ENCODE measurements at places on chromosomes 7 and 10. TPM values are rescaled to one million over a fixed set of nuclear protein-coding genes. Genes with fewer than 3 reads are reported as not detected.

Gene COL28A1
- 0.09 TPM for total RNA-seq

Gene RBM20
- 0.08 TPM for total RNA-seq

- DNase-seq, result no peak
Measured at GRCh38 chr10:35351021-35351420, 14.7 kb downstream of the CCNY start.

GRCh38 chr7:189719-190118, 2.7 kb upstream of the FAM20C start:
- DNase-seq, result no peak

Gene MYO1G
- total RNA-seq, result 0.09 TPM

- no peak for DNase-seq
Measured at GRCh38 chr10:117053482-117053881, 48.5 kb upstream of the SHTN1 start.

Gene PARD3
- 42.1 TPM for total RNA-seq

DNA sequence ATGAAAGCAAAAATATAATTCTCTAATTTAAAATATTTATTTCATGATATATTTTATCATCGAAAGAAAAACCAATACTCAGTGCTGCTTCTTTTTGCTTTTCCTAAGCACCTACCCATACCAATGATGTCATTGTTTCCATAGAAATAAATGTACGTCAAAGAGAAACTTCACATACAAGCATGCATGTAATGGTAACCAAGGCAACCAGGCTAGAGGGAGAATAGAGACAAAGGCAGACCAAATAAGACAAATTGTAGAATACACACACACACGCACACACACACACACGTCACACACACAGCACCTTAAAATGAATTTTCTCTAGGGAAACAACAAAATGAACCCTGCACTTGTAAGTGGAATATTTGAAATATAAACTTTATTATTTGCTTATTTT, 75.5 kb downstream of the MACC1 start:
- DNase-seq, result no peak

Gene GSTO2
- total RNA-seq, result 3.4 TPM

- DNase-seq, result no peak
Measured at GRCh38 chr7:112497481-112497880, 16.7 kb downstream of the LSMEM1 start.

Gene GIMAP5
- not detected for total RNA-seq

- no peak for DNase-seq
Measured at GRCh38 chr7:141634065-141634464, 67.9 kb downstream of the DENND11 start.

DNA sequence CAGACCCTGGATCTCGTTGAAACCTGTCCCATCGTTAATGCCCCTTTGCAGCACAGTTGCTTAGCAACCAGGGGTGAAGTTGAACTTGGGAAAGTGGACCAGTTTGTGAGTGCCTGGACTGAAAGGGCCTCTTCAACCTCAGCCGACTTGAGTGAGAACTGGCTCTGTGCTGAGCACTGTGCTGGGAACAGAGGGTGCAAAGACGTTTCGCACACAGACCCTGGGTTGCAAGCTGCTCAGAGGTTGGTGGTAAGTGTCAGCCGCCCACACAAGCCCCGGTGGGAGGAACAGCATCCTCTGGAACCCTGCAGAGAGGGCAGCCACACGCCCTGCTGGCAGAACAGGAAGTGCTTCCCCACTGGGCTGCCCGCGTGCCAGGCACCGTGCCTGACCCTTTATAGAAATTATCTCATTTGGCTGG, 89.2 kb downstream of the CARD11 start:
- no peak for DNase-seq

GRCh38 chr7:123824754-123825067, 20.3 kb upstream of the HYAL4 start:
- DNase-seq, result no peak

Gene SCART1
- 1.6 TPM for total RNA-seq

DNA sequence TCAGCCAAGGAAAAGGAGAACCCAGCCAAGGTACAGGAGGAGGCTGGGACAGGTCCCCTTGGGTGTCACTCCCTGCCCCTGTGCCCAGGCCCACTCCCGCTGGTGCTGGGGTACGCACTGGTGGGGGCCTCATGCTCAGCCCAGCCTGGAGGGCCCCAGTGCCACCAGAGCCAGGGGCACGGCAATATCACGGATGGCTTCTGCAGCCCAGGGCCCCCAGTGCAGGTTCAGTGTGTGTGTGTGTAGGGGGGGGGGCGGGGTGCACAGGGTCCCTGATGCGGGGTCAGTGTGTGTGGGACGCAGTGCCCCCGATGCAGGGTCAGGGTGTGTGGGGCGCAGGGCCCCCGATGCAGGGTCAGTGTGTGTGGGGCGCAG, 23.4 kb upstream of the ZNF716 start:
- no peak for DNase-seq

Gene UMAD1
- 24.9 TPM for total RNA-seq

Gene UBN2
- 8.0 TPM for total RNA-seq

Gene INA
- 0.33 TPM for total RNA-seq

Gene SLC16A9
- 0.25 TPM for total RNA-seq

Gene LIPA
- total RNA-seq, result 55.2 TPM

Gene CALML3
- not detected for total RNA-seq

Gene CADPS2
- 26.9 TPM for total RNA-seq

DNA sequence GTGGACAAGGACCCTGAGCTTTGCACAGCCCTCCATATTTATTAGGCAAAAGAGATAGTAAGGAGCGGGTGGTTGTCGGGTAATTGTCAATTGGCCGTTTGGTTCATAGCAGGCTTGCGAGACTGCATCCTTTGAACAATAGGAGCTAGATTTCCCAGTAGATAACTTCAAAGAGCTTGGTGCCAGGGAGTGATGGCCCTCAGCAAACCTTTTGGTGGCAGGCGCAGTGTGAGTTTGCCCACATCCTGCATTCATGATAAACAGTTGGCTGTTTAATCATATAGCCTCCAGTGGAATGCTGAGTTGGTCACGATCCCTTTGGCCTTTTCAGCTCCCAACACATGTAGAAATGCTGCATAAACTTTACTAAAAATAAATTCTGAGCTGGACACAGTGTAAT, 156.9 kb downstream of the AKR1D1 start:
- DNase-seq, result no peak

DNA sequence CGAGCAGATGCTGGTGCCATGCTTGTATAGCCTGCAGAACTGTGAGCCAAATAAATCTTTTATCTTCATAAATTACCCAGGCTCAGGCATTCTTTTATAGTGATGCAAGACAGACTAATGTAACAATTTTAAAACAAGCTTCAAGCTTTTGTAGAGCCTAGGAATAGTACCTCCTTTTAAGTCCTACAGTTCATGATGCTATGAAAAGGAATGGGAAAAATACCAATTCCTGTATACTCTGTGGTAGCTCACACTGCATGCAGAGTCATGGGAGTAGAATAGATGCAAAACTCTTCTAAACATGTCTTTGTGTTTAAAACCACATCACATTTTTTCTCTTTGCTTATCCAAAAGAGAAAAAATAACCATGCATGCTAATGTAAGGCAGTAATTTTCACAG, 66.6 kb upstream of the WNT16 start:
- peak; percentile 9 for DNase-seq

GRCh38 chr7:7100432-7100849, 81.9 kb upstream of the C1GALT1 start:
- DNase-seq, result no peak

Gene ABI1
- 18.6 TPM for total RNA-seq

DNA sequence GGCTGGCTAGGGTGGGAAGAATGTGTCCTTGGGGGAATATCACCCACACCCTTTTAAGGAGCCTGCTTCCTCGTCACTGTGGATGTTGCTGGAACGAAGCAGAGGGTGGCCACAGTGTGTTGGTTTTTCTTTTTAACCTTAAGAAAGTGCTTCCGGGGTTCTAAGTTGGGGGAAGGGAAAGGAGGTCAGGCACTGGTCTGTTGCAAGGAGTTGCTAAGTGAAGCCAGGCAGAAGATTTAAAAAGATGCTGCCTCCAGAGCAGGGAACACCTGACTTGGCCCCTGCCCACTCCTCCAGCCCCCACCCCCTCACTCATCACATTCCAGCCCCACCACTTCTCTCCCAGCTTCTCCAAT, 213.1 kb downstream of the EMX2 start:
- no peak for DNase-seq

DNA sequence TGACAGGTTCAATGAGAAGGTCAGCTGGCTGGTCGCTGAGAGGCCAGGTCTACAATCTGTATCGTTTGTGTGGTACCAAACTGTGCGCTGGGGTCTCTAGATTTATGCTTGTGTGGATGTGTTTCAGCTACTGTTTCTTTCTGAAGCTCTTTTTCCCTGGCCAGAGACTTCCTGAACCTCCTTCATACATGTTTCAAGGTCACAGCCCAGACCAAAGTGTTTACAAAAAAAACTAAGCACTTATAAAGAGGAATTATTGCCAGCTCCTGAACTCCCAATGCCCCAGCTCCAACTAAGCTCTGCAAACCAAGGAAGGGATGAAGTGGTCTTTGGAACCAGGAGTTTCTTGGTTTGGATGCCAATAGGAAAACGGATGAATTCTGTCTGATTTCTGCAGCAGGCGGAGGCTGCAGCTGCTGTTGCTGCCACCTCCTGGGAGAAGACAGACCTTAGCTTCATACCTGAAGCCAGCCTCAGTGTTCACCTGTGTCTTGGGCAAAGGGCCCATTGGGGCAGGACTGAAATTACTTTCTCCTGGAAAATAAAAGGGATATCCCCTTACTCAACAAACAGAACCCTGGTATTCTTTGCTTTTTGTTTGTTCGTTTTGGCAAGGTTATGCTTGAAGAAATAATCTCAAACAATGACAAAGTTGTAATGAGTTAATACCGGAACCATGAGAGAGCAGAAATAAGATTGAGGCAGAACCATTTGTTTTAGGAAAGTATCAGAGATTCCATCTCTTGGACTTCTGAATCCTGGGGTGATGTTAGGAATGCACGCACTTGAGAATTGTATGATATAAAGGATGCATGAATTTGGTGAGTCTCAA, 24.6 kb upstream of the MKLN1 start:
- peak; percentile 62 for DNase-seq

- DNase-seq, result peak; percentile 61
Measured at GRCh38 chr10:33229252-33229948, 105.1 kb downstream of the NRP1 start.

DNA sequence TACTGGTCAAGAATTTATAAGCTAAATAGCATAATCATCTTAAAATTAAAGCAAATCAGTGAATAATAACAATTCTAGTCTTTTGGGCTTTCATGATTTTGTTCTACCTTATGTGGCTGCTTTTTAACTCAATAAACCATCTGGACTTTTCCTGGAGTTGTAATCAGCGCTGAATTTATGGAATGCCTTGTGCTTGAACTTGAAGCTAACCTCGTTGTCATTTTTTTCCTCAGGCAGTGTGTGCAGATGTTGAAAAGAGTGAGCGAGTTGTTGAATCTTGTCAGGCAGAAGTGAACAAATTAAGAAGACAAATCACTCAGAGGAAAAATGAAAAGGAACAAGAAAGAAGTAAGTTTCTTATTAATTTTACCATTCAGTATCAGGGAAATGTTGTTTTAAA, 29.5 kb downstream of the ABRAXAS2 start:
- no peak for DNase-seq

DNA sequence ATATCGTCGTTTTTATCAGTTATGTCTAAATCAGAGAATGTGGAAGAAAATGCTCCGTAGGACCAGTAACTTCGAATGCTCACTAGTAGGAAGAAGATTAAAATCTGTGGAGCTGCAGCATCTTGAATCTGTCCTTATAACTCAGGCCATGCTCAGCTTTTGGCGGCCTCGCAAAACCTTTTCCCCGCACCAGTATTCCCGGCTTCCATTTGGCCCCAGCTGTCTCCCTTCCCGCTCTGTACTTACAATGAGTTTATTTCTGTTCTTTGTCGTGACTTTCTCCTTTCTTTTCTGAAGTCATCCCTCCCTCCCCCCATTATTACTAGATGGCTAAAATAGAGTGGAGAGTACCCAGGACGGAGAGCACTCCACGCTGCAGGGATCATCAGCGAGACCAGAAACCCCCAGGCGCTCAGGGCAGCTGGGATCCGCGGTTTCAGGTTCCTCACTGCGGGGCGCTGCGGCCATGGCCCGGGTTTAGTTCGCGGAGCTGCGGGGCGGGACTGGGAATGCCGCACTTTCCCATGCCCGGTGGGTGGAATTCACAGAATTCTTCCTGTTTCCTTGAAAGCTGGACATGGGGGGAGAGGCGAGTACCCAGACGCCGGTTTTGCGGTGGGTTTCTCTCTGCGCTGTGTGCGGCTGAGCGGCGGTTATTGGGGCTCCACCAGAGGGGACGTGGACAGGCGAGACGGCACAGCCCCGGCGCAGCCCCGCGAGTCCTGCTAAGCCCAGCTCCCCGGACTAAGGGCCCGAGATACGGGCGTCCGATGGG, 183.5 kb downstream of the POM121L12 start:
- DNase-seq, result no peak

Gene PVRIG
- not detected for total RNA-seq

DNA sequence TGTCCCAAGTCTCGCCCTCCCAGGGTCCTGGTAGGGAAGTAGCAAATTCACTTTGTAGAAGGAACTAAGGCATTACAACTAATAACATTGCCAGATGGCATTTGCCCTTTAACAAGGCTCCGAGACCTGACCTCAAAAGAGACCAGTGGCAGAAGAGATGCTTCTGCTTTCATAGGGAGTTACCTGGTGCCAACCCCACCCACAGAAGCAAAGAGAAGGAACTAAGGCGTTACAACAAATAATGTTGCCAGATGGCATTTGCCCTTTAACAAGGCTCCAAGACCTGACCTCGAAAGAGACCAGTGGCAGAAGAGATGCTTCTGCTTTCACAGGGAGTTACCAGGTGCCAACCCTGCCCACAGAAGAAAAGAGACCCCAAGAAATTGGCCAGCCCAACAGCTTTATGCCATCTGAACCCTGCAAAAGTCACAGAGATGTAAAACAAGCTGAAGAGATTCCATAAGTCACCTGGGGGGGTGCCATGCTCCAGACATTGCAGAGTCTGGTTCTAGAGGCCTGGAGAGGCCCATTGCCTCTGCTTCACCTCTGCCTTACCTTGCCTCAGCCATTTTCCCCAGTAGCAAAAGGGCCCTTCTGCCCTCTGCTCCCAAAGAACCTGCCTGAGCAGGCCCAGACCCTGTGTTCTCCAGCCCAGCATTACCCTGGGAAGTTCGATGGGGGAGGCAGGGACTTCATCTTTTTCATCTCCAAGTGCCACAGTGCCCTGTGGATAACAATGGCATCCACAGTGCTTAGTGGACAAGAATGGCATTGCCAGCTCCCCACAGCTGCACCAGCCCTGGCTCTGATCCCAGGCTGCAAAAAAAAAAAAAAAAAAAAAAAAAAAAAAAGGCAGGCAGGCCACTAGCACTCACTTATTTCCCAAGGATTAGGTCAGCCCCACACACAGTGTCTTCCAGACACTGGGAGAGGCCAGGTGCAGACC, 179.5 kb upstream of the PLXNA4 start:
- no peak for DNase-seq

Gene ANKRD22
- total RNA-seq, result 0.33 TPM

- no peak for DNase-seq
Measured at GRCh38 chr10:100826983-100827818, 81.8 kb downstream of the PAX2 start.

- DNase-seq, result no peak
Measured at GRCh38 chr10:70358446-70358845, 24.0 kb downstream of the LRRC20 start.

DNA sequence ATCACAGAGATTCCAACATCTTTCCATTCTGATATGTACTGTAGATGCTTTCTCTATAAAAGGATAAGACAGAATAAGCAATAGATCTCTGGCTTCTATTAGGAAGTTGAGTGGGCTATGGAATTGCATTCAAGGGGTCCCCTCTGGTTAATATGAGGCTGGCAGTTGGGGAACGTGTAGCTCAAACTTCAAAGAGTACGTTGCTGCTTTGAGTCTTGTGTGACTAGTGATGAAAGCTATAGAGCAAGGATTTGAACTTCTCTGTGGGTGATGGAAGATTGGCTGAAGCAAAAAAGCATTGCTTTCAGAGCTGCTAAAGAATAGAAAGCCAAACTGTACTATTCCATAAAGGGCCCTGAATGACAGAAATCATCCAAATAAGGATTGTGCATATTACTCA, 6.4 kb downstream of the WEE2 start:
- DNase-seq, result no peak

Measured in fibroblast of the aortic adventitia (primary cell).